ENCODE measurements at places on chromosomes 2 and 18.

DNA sequence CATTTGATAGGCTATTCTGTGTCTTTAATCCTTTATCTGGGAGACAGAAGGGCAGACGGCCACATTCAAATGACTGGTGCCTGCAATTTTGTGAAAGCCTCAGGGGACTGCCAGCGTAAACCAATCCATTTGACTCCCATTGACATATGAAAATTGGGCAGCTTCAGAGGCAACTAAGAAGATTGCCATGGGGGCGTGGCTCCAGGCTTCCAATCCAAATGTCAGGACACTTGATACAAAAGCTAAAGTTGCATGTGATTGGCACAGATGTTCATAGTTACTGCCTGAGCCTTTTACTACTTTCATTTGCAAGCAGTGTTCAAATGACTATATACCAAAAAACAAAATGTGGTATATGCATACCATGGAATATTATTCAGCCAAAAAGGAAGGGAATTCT lies 42.0 kb downstream of the SPC25 start:
- no peak for DNase-seq

- no peak for DNase-seq
Measured at GRCh38 chr2:226002438-226002837, 602.9 kb downstream of the NYAP2 start.

- no peak for DNase-seq
Measured at GRCh38 chr2:88331239-88331638, 121.3 kb downstream of the FOXI3 start.

GRCh38 chr18:44815108-44815507 lies 134.4 kb downstream of the SETBP1 start:
- no peak for DNase-seq

GRCh38 chr18:48637081-48637990 lies 98.5 kb downstream of the CTIF start:
- no peak for DNase-seq

DNA sequence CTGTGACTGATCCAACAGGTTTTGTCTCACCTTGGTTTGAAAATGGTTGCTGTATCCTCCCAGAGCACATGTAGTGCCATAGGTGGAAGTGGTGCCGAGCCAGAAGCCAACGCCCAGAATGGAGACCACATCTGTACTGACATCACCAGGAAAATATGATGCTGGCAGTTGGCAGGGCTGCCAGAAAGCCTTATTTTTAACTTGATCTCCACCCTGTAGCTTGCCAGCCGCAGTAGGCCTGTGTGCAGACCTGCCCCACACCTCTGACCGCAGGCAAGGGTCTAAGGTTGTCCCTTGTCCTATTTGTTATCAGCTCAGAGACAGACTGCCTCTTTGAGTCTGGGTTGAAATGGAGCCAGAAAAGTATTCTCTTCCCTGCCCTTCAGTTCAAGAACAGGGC lies 123.5 kb upstream of the EML6 start:
- DNase-seq, result no peak

- DNase-seq, result no peak
Measured at GRCh38 chr2:54909001-54909400, 141.2 kb downstream of the RTN4 start.

DNA sequence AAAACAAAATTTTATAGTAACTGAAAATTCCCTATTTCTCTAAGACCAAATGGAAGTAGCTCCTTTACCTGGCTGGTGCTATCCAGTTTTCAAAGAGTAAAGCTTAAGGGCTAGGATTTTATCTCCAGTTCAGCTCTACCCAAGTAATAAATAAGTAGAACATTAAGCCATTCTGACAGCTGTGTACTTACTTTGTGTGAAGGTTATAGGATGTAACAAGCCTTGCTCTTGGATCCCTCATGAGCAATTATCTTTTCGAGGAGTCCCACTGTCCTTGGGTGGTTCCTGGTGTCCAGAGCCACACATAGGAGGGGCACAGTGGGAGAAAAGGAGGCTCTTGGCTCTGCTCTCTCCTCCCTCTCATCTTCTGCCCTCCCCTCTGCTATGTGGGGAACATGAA lies 45.5 kb downstream of the KIF5C start:
- no peak for DNase-seq

- DNase-seq, result no peak
Measured at GRCh38 chr2:84832772-84833461, 48.0 kb downstream of the TRABD2A start.

- no peak for DNase-seq
Measured at GRCh38 chr2:213285404-213285803, 1.1 kb downstream of the SPAG16 start.

- no peak for DNase-seq
Measured at GRCh38 chr18:68909579-68909978, 111.7 kb downstream of the CCDC102B start.

- no peak for DNase-seq
Measured at GRCh38 chr2:3486047-3487027, 33.0 kb downstream of the ADI1 start.

DNA sequence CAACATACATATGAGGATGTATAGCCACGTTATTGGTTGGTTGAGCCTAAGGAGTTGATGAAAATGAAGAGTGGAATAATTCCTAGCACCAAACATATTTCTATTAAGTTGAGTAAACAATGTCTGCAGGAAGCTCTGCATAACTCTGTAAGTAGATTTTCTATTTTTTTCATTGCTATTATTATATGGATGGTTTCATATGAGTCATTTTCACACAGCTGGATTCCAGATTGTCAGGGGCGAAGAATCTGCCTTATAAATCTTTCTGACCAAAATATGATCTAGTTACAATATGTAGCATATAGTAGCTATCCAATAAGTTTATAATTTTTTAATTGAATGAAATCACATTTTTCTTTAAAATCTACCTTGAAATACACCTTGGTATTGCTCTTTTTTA lies 468.0 kb upstream of the PKDCC start:
- no peak for DNase-seq

DNA sequence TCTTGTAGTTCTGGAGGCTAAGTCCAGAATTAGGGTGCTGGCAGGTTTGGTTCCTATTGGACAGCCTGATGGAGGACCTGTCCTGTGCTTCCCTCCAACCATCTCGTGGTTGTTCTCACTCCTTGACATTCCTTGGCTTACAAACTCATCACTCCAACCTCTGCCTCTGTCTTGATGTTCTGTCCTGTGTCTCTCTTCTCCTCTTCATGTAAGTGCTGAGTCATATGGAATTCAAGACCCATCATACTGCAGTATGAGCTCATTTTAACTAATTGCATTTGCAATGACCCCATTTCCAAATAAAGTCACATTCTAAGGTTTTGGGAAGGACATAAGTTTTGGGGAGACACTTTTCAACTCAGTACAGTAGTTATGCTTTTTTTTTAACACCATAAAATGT lies 374.7 kb downstream of the TRIB2 start:
- DNase-seq, result no peak

DNA sequence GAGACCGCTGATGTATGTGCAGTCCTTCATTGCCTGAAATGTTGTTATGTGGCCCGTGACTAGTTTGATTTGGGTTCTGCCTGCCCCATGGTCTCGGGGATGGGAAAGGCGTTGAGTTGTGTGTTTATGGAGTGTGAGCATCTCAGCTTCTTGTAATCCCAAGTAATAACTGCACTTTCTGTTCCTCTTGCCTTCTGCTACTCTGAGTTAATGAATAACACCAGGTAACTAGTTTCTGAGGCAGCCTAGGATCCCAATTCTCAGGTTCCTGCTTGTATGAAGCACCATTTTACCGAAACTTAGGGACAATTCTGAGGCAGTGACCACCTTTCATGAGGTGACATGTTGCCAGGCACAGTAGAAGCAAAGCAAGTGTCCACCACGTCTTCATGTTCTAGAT lies 170.0 kb downstream of the ALK start:
- no peak for DNase-seq

GRCh38 chr2:44620189-44620990 lies 258.6 kb downstream of the CAMKMT start:
- no peak for DNase-seq

- no peak for DNase-seq
Measured at GRCh38 chr2:234565201-234565600, 68.3 kb upstream of the ARL4C start.

DNA sequence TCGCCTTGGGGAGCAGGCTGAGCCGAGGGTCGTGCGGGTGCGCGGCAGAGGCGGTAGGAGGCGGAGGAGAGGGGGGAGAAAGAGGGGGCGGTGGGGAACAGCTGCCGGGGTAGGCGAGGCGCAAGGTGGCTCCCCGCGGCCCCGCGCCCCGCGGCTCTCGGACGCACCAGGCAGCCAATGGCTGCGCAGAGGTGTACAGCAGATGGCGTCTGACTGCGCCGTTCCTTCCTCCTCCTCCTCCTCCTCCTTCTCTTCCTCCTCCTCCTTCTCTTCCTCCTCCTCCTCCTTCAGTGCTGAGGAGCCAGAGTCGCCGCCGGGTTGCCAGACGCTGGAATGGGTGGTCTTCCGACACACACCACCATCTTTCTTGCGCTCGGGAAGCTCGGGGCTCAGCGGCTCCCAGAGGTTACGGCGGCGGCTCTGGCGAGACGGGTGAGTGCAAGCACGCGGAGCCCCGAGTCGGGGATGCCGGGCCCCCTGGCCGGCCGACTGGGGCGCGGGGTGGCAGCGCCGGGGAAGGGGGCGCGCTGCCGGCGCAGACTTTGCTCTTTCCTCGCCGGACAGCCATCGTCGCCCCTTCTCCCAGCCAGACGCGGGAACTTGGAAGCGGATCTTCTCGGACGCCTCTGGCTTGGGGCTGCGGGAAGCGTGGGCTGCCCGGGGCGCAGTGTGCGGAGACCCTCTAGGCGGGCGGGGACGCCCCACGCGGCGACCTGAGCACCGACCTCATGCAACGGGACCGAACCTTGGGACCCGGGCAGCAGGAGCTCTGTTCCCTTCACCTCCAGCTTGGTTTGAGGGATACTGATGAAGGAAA lies at the start of gene THSD7B:
THSD7B (plus strand) TSS at position 290 of the 817 bp plus-strand sequence. CDS start 116,634 bp downstream, outside the sequence.
- DNase-seq, result no peak

GRCh38 chr2:63059793-63060471 lies 9.3 kb downstream of the OTX1 start:
- no peak for DNase-seq

- no peak for DNase-seq
Measured at GRCh38 chr18:9828506-9829396, 57.0 kb upstream of the TXNDC2 start.

DNA sequence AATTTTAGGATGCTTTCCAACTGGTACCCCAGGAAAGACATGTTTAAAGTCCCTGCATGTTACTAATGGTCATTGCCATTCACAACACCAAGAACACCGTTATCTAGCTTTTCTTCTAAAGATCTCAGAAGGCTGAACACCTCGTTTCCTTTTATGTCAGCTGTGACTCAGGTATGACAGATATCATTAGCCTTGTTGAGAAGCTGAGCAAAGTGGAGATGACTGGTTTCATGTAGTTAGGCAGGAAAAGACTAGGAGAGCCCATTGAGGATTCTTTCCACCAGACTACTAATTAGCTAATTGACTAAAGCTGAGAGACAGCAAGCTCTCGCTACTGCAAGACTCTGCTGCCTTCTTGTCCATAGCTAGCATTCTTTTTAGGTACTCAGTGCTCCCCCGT lies 32.0 kb upstream of the ARL5A start:
- no peak for DNase-seq

DNA sequence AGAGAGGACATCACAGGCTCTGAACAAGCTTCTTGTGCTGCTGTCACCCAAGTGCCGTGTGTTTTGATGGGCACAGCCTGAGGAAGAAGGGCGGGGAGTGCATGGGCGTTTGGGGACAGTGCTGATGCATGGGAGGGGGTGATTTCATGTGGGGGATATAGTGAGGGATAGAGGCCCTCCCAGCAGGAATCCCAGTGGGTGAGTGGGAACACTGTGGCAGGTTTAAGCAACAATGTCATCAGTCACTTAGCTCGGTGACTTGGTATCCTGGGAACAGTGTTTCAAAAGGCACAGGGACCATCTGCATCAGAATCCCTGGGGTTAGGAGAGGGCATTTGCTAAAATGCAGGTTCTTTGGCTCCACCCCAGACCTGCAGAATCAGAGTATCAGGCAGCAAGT lies 609 bp downstream of the SIGLEC15 start:
- DNase-seq, result no peak

DNA sequence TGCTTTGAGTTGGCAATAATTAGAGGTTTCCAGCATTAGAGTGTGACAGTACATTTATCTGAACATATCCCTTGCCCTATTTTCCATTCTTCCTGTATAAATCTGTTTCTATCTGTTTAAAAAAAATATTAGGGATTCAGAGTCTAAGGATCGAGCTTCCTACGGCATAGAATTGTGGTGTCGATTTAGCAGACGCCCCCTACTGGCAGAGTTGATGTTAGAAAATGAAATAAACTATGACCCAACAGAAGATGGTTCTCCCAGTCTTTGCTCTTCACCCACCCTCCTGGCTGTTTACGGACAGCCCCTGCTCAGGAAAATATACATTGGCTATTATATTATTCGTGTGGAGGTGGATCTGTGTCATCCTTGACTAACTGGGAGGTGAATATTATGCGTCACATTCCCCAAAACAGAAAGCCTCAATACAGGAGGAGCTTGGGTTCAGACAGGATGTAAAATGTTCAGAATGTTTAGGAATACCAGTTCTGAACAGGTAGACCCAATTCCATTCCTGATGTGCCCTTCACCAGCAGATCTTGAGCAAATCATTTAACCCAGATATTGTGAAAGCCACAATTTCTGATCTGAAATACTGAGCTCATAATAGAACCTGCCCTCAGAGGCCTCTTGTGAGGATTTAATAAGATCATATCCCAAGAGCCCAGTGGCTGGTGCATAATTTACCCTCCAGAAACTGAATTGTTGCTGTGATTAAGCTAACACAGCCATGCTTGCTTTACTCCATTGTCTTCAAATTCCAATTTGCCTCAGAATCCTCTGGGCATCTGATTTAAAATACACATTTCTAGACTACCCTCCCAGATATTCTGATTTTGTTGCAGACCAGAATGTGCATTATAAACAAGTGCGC lies 10.8 kb upstream of the ERMN start:
- no peak for DNase-seq

- DNase-seq, result no peak
Measured at GRCh38 chr2:107411267-107411666, 415.4 kb upstream of the RGPD4 start.

GRCh38 chr2:219439506-219439905 lies 4.9 kb downstream of the SPEG start:
- no peak for DNase-seq

DNA sequence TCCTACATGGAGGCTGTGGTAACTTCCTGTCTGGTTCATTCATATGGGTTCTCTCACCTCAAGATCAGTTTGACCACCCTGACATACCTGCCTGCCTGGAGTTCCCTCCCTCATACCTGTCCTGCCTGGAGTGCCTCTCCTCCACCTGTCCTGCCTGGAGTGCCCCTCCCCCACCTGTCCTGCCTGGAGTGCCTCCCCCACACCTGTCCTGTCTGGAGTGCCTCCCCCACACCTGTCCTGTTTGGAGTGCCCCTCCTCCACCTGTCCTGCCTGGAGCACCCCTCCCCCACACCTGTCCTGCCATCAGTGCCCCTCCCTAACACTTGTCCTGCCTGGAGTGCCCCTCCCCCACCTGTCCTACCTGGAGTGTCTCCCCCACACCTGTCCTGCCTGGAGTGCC lies 461.9 kb downstream of the PTPRM start:
- no peak for DNase-seq

- no peak for DNase-seq
Measured at GRCh38 chr2:110731064-110731463, 1.3 kb upstream of the ACOXL start.

Data from stimulated activated CD4-positive, alpha-beta T cell treated with anti-CD3 and anti-CD28 coated beads, Interleukin-1b, Interleukin-23, amount 100 ng/mL, for 1 hour (primary cell).